ENCODE measurements at places on chromosomes 16 and 17.

DNA sequence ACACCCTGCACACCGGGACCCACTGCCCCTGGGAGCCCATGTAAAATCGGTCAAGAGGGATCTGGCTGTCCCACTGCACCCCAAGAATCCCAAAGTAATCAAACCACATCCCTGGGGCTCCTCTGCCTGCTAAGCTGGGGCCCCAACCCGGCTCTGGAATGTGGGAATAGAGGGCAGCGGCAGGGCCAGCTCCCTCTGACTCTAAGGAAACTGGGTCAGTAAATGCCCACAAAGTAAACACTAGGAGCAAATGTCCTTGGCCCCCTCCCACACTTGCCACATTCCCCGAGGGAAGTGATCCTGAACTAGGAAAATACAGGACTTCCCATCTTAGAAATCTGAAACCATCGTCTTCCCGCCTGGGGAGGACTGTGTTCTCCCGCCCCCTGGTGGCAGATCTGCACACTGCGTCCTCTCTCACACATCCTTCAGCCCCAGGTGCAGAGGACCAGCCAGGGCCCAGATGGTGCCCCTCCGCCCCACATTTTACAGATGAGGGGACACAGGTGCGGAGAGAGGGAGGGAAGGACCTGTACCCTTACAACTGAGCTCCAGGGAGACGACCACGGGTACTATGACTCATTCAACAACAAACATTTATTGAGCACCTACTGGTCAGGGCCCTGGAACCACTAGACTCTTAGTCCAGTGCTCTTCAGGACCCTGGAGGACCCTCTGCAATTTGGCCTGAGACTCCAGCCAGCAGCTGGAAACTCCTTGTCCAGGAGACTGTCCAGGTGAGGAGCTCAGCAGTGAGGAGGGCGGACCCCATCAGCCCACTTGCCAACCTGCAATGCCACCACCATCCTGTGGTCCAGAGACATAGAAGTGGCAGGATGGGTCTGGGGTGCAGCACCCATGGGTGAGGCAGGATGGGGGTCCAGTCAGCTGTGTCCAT is 10.1 kb downstream of the P3H4 start:
- DNase-seq, result peak; percentile 62

DNA sequence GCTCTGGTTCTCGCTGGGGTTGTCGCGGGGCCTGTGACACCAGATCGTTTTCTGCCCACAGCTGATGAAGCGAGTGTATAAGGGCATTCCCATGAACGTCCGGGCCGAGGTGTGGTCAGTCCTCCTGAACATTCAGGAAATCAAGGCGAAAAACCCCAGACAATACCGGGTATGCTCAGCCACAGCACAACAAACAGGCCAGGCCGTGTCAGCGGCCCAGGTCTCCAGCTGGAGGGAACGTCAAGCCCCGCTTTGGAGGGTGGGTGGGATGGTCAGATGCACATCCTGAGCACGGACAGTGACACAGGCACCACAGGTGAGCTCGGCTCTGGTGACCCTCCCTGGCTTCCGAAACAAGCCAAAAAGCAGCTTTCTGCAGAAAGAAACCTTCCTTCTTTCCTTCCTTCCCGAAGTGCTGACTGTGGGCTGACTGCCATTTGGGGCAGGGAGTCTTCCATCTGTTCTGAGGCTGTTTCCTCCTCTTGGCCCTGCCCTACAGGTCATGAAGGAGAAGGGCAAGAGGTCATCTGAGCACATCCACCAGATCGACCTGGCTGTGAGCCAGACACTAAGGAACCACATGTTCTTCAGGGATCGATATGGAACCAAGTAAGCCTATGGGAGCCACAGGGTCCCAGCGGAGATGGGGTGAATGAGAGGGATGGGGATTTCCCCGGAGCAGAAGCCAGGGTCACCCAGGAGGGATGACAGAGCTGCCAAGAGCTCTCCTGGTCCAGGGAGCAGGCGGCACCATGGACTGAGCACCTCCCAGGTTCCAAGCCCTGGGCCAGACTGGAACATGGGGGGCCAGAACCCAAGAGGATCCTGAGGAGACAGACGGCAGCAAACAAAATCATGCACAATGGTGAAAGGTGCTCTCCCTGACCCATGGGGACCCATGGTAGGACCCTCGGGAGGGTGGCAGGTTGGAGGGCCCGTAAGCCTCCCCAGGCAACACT is 79.4 kb downstream of the GOSR1 start:
- DNase-seq, result no peak

GRCh38 chr16:77541165-77541564 is 106.3 kb upstream of the ADAMTS18 start:
- no peak for DNase-seq

GRCh38 chr17:61411011-61411260 is 11.3 kb downstream of the TBX2 start:
- no peak for DNase-seq

GRCh38 chr17:49508866-49509587 is 13.9 kb downstream of the NGFR start:
- no peak for DNase-seq

GRCh38 chr17:81573794-81574642 is 21.9 kb upstream of the FAAP100 start:
- no peak for DNase-seq

Measured in activated naive CD8-positive, alpha-beta T cell treated with anti-CD3 and anti-CD28 coated beads for 36 hours (primary cell).